Pons (tissue), 1 donor: ENCODE measurements at places on chromosomes 7 and 10.

DNA sequence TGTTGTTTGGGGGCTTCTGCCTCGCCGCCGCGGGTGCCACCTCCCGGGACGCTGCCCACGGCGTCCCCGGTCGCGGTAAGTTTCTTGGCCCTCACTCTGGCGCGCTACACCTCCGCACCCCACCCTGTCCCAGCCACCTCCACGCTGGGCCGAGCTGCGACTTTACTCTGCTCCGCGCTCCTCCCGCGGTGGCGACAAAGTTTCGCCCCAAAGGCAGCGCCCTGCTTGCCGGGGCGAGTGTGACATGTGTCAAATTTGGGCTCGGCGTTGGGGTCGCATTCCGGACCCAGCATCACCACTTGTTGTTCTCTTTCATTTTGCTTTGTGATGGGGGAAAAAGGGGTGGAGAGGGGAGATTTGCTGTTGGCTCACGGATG lies 167.7 kb upstream of the PPP1R3A start:
- no peak for DNase-seq

DNA sequence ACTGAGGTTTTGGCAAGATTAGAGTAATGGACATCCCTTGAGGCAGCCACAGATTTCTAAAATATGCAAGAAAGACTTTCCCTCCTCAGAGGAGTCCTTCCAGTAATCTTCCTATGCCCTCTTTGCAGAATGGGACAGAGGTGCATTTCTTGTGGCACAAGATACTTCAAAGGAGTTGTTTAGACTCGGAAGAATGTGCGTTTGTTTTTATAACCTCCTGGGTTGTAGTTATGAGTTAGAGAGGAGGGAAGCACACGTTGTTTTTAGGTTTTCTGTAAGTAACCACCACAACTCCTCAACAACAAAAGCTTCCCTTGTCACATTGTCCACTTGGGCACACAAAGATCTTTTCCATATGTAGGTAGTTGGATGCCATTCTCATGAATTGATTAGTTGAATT lies 78.1 kb upstream of the GLI3 start:
- DNase-seq: peak; percentile 2

GRCh38 chr7:38461887-38462286 lies 169.3 kb downstream of the AMPH start:
- DNase-seq: no peak

DNA sequence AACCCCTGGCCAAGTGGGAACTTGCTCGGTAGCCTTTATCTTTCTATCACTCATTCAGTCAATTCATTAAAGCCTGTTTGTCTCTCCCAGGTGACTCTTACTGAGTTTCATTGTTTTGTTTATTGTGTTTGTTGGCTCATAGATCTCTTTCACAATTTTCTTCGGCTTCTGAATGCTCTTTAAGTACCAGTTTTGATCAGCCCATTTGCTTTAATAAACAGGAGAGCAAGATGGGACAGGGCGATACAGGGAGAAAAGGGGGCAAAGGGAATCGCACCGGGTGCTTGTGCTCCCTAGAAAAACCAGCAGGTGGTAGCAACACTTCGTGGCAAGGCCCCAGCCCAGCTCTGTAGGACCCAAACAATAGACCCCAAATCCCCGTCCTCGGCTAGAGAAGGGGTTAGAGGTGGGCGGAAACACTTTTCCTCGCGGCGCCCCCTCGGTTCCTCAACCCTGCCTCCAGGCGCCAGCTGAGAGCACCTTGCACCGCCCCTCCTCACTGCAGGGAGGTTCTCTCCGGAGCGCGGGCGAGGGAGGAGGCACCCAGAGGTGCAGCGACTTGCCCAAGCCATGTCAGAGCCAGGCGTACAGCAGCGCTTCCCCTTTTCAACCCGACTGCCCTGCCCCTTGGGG lies 1.0 kb upstream of the EPHB6 start:
- DNase-seq: peak; percentile 64

- no peak for DNase-seq
Measured at GRCh38 chr7:51278797-51279196, 37.8 kb downstream of the COBL start.

DNA sequence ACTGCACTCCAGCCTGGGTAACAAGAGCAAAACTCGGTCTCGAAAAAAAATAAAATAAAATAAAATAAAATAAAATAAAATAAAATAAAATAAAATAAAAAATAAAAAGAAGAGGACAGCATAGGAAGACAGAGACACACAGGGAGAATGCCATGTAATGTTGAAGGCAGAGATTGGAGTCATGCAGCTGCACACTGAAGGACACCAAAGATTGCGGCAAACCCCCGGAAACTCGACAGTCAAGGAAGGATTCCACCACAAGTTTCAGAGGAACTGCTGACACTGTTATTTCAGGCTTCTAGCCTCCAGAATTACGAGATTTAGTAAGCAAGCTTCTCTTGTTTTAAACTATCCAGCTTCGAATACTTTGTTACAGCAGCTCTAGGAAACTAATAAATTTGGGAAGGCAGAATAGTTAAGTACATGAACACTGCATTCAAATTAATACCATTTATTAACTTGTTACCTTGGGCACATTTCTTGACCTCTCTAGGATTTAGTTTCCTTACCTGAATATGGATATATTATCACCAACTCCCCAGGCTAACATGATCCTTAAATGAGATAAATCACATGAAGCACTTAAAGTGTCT lies 9.5 kb downstream of the CPED1 start:
- peak; percentile 77 for DNase-seq

DNA sequence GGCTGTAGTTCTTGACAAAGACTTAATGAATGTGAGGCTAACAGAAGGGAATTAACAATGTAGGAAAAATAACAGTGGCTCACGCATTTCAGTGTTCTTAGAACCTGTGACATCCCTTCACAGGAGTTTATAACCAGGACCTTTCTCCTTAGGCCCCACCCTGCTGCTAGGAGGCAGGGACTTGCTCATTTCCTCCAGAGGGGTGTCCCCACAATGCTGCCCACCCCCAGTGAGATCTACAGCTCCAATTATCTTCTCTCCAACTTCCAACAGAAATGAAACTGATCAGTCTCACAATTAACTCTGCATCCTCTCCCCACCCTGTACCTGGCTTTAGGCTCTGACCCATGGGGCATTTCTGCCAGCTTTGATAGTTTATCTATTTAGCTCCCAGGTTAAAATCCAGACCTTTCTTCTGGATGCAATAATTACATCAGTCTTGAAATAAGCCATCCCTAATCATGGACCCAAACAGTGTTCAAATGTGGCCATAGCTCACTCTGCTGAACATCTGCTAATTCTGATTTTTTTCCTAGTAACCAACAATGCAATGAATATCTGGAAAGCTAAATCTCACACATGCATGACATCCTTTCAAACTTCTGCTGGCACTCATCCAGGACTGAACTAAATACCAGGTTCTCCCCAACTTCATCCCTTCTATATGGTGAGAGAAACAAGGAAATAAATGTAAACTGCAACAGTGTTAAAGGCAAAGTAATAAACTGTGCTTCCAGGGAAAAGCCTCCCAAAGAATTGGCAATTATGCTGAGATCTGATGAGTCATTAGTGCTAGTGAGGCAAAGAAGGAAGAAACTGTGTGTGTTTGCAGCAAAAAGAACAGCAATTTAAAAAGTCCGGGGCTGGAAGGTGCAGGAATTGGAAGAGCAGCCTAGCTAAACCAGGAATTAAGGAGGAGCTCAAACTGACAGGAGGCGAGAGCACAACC lies 64.6 kb downstream of the HERPUD2 start:
- peak; percentile 42 for DNase-seq

- DNase-seq: no peak
Measured at GRCh38 chr7:101496017-101496416, 133.1 kb downstream of the MYL10 start.

GRCh38 chr10:104123397-104123796 lies 1.4 kb downstream of the SFR1 start:
- peak; percentile 76 for DNase-seq

DNA sequence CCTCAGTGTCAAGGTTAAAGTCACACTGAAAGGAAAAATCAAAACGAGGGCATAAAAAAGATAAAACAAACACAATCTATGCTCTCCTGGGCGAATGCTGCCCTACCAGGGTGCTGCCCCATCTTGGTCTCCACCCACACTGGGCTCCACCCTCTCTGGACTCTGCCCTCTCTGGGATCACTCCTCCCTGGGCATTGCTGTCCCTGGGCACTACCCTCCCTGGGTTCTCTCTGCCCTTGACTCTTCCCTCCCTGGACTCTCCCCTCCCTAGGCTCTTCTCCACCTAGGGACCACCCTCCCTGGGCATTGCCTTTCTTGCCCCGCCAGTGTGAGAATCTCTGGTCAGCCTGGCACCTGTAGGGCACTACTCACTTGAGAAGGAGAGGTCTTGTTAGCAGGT lies 8.6 kb downstream of the GDF2 start:
- no peak for DNase-seq

DNA sequence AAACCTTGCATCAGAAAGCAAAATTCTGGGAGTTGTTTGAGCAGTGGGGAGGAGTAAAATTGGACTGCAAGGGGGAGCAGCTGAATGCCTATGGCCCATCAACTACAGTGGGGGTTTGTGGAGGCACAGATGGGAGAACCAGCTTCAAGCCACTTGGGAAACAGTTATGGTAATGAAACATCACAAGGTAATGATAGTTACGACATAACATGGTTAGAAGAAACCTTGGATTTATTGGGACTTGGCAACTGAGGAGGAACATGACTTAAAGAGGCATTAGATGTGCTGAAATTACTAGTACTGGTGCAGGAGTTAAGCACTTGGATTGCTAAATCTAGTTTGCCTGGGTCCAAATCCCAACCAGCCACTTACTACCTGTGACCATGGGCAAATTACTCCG lies 868.4 kb downstream of the KCNMA1 start:
- no peak for DNase-seq

DNA sequence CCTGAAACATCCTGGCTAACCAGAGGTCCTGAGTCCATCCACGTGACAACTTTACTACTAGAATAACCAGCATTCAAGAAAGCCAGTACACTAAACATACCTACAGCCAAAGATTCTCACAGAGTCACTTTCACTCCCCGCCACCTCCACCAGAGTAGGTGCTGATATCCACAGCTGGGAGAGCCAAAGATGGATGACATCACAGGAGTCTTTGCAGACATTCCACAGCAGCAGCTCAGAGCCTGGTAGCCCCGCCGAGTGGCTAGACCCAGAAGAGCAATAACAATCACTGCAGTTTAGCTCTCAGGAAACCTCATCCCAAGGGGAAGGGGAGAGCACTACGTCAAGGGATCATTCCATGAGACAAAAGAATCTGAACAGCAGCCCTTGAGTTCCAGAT lies 13.5 kb upstream of the ADAM22 start:
- DNase-seq: no peak

- no peak for DNase-seq
Measured at GRCh38 chr7:19302731-19303130, 157.5 kb upstream of the FERD3L start.

DNA sequence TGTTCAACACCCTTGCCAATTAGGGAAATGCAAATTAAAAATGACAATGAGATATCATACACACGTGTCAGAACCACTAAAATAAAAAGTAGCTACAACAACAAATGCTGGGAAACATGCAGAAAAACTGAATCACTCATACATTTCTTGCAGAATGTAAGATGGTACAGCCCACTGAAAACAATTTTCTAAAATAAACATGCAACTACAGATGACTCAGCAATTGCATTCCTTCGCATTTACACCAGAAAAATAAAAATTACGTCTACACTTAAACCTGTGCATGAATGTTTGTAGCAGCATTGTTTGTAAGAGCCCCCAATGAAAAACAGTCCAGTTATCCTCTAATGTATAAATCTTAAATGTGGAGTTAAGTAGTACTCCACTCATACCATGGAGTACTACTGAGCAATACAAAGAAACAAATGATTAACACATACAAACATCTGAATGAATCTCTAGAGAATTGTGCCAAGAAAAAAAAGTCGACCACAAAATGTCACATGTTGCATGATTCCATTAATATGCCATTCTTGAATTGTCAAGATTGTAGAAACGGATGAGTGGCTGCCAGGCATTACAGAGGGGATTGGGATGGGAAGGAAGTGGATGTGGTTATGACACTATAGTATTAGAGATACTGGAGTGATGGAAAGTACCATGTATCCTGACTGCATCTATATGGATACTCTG lies 134.6 kb upstream of the NPSR1 start:
- DNase-seq: no peak

- peak; percentile 88 for DNase-seq
Measured at GRCh38 chr7:31735991-31736982, 49.3 kb downstream of the PPP1R17 start.

DNA sequence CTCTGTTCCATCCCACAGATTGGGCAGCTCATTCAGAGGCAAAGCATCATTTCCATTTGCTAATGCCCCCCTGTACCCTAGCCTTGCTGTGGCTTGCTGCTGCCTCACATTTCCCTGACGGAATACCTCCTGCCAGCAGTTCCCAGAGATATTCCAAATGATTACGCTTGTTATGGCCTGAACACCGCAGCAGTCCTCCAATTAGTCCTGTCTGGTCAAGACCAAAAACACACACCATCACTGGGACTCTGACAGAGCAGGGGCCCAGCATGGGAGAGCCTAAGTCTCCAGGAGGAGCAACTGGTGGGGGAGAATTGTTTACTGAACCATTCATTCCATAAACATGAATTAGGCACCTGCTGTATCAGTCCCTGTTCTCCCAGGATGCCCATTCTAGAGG lies 6.1 kb downstream of the OGDHL start:
- DNase-seq: no peak

DNA sequence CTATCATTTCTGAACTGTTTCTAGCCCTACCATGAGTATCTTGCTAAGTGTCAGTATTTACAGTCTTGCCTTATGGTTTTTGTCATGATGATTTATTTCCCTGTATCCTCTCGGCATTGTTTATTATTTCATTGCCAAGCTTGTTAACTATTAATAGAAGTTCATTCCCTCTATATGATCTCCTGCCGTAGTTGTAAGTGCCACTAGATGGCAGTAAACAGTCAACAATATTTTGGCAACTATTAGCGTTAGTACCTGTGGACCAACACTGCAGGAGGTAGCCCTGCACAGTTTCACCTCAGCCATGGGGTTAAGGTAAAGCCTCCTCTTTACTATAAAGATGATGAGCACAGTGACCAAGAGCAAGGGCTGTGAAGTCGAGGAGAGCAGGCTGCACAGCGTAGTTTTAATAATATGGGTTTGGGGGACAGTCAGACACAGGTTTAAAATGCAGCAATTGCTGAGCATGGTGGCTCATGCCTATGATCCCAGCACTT lies 26.1 kb upstream of the CCNJ start:
- DNase-seq: peak; percentile 69

DNA sequence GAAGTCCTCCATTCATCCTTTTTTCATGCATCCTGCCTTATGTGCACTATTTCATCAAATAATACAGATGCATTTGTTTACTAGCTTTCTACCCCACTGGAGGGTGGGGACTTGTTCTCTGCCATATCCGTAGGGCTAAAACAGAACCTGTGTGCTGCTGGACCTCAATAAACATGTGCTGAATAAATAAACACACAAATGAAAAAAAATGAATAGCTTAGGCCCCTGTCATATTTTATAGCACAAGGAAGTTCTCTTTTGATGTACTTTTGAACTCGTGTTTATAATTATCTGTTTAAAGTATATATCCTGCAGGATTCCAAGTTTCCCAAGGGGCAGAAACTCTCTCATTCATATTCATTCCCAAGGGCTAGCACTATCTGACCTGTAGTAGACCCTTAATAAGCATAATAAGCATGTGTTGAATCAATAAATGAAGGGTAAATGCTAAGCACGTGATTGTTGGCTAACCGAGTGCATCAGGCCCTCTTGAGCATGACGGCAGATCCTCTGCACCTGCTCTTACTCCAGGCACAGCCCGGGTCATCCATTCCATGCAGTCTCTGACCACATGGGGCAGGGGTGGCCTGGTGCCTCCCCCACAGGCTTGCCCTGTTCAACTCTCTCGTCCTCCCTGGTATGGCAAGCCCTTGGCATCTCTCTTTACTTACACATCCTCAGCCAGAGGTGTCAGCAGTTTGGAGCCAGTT lies 474.1 kb upstream of the ZMIZ1 start:
- no peak for DNase-seq
